ENCODE measurements at places on chromosomes 3 and 15.

DNA sequence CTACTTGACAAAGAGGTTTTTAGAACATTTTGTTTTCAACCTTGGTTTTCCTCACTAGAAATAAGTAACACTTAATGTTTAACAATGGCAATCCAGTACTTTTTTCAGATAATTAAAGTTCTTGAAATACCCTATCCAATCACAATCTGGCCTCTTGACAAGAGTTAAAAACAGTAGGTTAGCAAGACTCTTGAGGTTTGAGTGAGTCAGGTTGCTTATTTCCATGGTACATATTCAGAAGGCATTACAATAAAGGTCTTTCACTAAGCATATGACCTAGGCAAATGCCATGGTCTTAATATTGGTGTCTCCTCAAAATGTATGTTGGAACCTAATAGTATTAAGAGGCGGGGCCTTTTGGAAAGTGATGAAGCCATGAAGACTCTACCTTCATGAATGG is 5.6 kb downstream of the SUCNR1 start:
- H3K27me3 ChIP-seq: peaks cover 8% of the 10 kb centered on the region
- H3K27ac ChIP-seq: no peak overlapping the region
- no peaks in the 10 kb centered on the region for H3K4me1 ChIP-seq

- no peak overlapping the region for H3K27ac ChIP-seq
- no peak for DNase-seq
- no peaks in the 10 kb centered on the region for H3K4me1 ChIP-seq
- no peaks in the 10 kb centered on the region for H3K36me3 ChIP-seq
Measured at GRCh38 chr3:65548848-65549625, 489.7 kb downstream of the MAGI1 start.

DNA sequence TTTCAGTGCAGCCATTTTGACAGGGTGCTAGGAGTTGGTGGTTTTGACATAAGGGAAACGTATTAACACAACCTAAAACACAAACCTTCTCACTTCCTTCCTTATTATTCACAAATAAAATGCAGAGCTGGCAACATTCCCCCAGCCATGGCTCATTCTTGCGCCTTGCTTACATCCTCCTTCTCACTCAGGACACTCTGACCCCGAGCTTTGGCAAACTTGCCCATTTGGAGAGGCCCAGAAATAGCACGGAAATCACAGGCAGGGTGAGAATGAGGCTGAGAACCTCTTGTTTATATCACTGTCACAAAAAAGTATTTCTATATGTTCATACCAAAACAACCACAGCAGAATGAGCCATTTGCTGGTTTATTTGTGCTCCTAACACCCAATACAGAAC is 244.3 kb downstream of the NTRK3 start:
- no peak overlapping the region for H3K27ac ChIP-seq
- no peak for DNase-seq
- H3K4me1 ChIP-seq: no peaks in the 10 kb centered on the region
- no peaks in the 10 kb centered on the region for H3K27me3 ChIP-seq
- H3K36me3 ChIP-seq: no peaks in the 10 kb centered on the region

- peak overlapping the region; percentile 33 for H3K4me3 ChIP-seq
- DNase-seq: no peak
- peak overlapping the region; percentile 61 for H3K27ac ChIP-seq
- H3K36me3 ChIP-seq: no peaks in the 10 kb centered on the region
- H3K4me1 ChIP-seq: peaks cover 39% of the 10 kb centered on the region
Measured at GRCh38 chr3:46293035-46293724, 50.9 kb downstream of the CCR3 start.

GRCh38 chr15:67134067-67134838 is 68.9 kb downstream of the SMAD3 start:
- H3K4me3 ChIP-seq: peak overlapping the region; percentile 68
- peak; percentile 52 for DNase-seq
- no peaks in the 10 kb centered on the region for H3K27me3 ChIP-seq
- H3K4me1 ChIP-seq: peaks cover 79% of the 10 kb centered on the region

GRCh38 chr3:186311441-186311840 is 50.6 kb downstream of the DGKG start:
- H3K27me3 ChIP-seq: no peaks in the 10 kb centered on the region
- DNase-seq: no peak
- H3K4me1 ChIP-seq: no peaks in the 10 kb centered on the region
- no peak overlapping the region for H3K27ac ChIP-seq
- no peaks in the 10 kb centered on the region for H3K36me3 ChIP-seq

GRCh38 chr15:57019496-57020160 is 101.2 kb downstream of the TCF12 start:
- DNase-seq: no peak
- peaks cover 6% of the 10 kb centered on the region for H3K4me1 ChIP-seq
- H3K27ac ChIP-seq: no peak overlapping the region
- no peak overlapping the region for H3K4me3 ChIP-seq
- H3K36me3 ChIP-seq: peaks cover 2% of the 10 kb centered on the region
- no peaks in the 10 kb centered on the region for H3K27me3 ChIP-seq

DNA sequence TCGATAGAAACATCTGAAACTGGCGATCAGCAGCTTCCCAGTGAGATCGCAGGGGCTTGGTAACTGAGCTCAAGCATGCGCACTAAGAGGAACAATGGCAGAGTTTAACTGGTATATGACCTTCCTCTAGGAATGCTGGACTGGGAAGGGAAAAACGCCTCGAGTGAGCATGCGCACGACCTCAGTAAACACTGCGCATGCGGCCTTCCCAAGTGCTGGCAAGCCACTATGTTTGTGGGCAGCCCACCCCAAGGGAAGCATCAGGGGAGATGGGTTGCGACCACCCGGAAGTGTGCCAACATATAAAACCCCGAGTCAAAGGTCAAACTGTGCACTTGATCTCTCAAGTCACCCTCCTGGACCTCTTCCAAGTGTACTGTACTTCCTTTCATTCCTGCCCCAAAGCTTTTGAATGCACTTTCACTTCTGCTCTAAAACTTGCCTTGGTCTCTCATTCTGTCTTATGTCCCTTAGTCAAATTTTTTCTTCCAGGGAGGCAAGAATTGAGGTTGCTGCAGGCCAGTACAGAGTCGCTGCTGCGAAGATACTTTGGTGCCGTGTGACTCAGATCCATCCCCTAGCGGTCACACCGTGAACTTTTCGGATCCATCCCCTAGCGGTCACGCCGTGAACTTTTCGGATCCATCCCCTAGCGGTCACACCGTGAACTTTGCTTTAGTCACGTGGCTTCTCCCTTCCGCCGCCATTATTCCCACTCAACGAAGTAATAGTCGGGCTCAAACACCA is 243.3 kb downstream of the FAM43A start:
- H3K27me3 ChIP-seq: peaks cover 14% of the 10 kb centered on the region
- no peak overlapping the region for H3K27ac ChIP-seq
- no peaks in the 10 kb centered on the region for H3K4me1 ChIP-seq
- H3K4me3 ChIP-seq: no peak overlapping the region

DNA sequence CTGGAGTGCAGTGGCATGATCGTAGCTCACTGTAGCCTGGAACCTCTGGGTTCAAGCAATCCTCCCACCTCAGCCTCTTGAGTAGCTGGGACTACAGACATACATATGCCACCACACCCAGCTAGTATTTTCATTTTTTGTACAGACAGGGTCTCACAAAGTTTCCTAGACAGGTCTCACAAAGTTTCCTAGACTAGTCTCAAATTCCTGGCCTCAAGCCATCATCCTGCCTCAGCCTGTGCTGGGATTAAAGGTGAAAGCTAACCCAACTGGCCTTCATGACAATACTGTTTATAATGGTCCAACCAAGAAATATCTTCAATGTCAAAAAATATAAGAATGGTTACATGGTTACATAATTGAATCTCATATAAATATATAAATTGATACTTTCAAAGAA is 24.0 kb downstream of the GPR176 start:
- H3K27me3 ChIP-seq: peaks cover 7% of the 10 kb centered on the region
- DNase-seq: no peak
- H3K4me1 ChIP-seq: no peaks in the 10 kb centered on the region
- no peak overlapping the region for H3K4me3 ChIP-seq
- H3K27ac ChIP-seq: no peak overlapping the region

DNA sequence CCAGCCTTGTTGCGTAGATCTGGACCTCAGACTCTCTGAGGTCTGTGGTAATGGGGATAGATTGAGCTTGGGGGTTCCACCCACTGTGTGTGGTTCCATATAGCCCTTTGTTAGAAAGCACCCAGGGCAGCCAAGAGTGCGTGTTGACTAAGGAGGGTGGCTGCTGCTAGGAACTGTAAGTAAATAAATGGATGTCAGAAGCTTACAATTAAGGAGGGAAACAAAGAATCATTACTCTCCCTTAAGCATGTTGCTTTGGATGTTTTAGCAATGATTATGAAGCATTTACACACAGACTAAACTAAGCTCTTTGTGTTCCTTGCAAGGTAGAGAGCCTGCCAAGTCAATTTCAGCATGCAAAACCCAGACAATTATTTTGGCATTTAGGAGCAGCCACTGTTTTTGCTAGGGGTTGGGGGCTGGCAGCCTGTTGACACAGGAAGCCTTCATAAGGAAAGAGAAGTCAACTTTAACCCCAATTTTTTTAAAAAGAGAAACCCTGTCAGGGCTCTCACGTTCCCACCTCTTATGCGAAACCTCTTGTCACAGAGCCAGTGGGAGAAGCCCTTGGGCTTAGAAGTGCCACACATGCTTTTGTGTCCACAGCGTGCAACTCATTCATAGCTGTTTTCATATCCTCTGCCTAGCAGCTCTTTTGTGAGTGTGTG is 127.8 kb downstream of the CMSS1 start:
- no peak overlapping the region for H3K27ac ChIP-seq
- no peaks in the 10 kb centered on the region for H3K4me1 ChIP-seq
- H3K27me3 ChIP-seq: no peaks in the 10 kb centered on the region
- DNase-seq: no peak
- no peak overlapping the region for H3K4me3 ChIP-seq
- no peaks in the 10 kb centered on the region for H3K36me3 ChIP-seq

GRCh38 chr3:158279609-158280008 is 169.7 kb downstream of the RSRC1 start:
- no peaks in the 10 kb centered on the region for H3K27me3 ChIP-seq
- H3K4me1 ChIP-seq: no peaks in the 10 kb centered on the region
- DNase-seq: no peak

- H3K36me3 ChIP-seq: no peaks in the 10 kb centered on the region
- H3K27me3 ChIP-seq: peaks cover 2% of the 10 kb centered on the region
- H3K4me1 ChIP-seq: no peaks in the 10 kb centered on the region
- no peak for DNase-seq
Measured at GRCh38 chr3:134325061-134325705, 49.1 kb downstream of the AMOTL2 start.

DNA sequence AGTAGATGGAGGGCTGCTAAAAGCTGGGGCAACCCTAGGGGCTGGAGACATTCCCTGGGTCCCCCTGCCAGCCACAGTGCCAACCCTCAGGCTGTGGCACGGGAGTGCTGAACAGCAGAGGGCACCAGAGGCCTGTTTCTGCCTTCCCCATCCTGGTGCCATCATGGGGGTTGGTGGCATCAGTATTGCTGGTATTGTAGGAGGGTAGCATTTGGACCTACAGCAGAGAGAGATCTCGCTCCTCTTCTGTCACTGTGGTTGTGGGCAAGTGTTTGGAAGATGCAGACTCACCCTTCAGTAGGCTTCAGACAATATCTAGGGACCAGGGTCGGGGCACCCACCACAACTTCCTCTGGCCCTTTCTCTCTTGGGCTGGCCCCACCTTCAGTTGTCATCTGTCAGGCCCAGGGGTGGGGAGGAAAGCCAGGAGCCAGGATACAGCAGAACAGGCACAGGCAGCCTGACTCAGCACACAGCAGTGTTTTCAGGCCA is 123.5 kb downstream of the RPLP1 start:
- no peak overlapping the region for H3K4me3 ChIP-seq
- peak; percentile 21 for DNase-seq

GRCh38 chr3:195807681-195808121 is 4.0 kb downstream of the MUC4 start:
- H3K36me3 ChIP-seq: no peaks in the 10 kb centered on the region
- H3K4me1 ChIP-seq: peaks cover 10% of the 10 kb centered on the region
- no peak overlapping the region for H3K27ac ChIP-seq
- H3K4me3 ChIP-seq: no peak overlapping the region

- no peaks in the 10 kb centered on the region for H3K36me3 ChIP-seq
- DNase-seq: no peak
- H3K27ac ChIP-seq: no peak overlapping the region
- H3K4me1 ChIP-seq: no peaks in the 10 kb centered on the region
Measured at GRCh38 chr15:30827625-30828303, 76.0 kb upstream of the FAN1 start.

DNA sequence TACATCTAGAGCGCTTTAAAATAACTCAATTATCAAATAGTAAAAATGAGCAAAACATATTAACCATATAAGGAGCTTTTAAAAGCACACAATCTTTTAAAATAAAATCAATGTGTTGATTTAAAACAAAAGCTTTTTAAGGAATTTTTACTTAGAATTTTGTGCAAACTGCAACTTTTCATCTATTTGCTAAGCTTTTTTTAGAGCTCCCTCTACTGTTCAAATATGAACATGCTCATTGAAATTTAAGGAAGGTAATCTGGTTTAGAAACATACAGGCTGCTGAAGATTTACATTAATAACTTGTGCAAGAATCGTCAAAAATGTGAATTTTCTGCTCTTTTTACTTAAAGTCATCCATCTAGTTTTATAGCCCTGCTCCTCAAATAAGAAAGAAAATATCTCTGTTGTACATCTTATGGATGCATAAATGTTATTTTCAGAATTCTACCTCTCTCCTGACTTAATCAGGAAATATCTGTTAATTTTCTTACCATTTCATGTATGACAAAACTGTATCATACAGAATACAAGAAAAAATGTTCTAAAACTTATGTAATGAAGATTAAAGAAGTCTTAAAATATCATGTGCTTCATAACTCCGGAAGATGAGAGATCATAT is 469.4 kb upstream of the ROBO2 start:
- DNase-seq: no peak
- H3K36me3 ChIP-seq: no peaks in the 10 kb centered on the region
- H3K27me3 ChIP-seq: no peaks in the 10 kb centered on the region
- no peak overlapping the region for H3K4me3 ChIP-seq
- H3K27ac ChIP-seq: no peak overlapping the region
- no peaks in the 10 kb centered on the region for H3K4me1 ChIP-seq

- H3K4me1 ChIP-seq: no peaks in the 10 kb centered on the region
- no peaks in the 10 kb centered on the region for H3K36me3 ChIP-seq
- no peaks in the 10 kb centered on the region for H3K27me3 ChIP-seq
- H3K27ac ChIP-seq: no peak overlapping the region
- no peak overlapping the region for H3K4me3 ChIP-seq
Measured at GRCh38 chr3:107666853-107667252, 144.1 kb downstream of the BBX start.

DNA sequence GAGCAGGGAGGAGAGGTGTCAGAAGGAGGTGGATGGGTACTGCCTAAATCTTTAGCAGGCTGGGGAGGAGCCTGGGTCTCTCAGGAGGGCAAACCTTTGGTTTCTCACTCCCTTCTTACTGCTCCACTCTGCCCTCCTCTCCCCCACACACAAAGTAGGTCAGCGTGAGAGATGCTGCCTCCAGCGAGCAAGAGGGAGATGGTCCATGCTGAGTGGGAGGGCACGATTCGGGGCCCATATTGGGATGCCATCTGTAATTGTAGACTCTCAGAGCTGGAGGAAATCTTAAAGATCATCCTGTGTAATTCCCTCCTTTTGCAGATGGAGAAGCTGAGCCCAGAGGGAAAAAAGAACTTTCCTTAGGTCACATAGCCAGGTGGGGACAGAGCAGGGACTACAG is 34.2 kb upstream of the SYN2 start:
- H3K27ac ChIP-seq: no peak overlapping the region
- no peak for DNase-seq
- H3K4me3 ChIP-seq: no peak overlapping the region

- peak; percentile 73 for DNase-seq
- peak overlapping the region; percentile 66 for H3K4me3 ChIP-seq
- peaks cover 68% of the 10 kb centered on the region for H3K4me1 ChIP-seq
Measured at GRCh38 chr15:91852741-91853510, 582 bp upstream of the SLCO3A1 start.

- no peak overlapping the region for H3K4me3 ChIP-seq
- no peaks in the 10 kb centered on the region for H3K27me3 ChIP-seq
- no peaks in the 10 kb centered on the region for H3K36me3 ChIP-seq
Measured at GRCh38 chr3:73324203-73325155, 263.0 kb downstream of the EBLN2 start.
